Putamen (tissue), 1 donor: ENCODE measurements at places on chromosomes 11 and 22.

DNA sequence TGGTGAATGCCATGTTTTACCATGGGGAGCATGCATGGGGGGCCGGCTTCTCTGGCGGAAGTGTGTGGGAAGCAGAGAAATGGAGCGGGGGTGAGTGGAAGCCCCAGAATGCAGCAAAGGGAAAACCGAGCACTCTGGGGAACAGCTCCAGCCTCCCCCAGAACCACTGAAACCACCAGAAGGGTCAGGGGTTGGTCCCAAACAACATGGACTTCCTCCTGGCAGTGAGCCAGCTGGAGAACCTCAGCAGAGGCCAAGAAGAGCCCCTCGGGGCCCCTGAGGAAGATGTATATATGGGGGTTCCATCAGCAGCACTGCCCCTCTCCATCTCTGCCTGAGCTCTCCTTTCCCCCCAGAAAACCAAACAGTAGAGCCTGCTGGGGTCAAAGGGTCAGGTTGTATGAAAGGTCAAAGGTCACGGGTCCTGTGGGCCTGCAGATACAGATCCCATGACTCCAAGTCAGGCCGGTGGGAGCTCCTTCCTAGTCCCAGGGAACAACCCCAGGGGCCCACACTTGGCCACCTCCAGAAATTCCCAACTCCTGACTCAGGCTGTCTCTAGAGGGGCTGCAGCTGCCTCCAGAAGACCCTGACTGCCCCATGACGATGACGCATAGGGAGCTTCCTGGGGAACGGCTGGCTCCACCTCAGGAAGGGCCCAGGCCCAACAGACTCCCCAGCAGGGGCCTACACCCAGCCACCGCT is 48.5 kb upstream of the TIMP3 start:
- no peak for DNase-seq

DNA sequence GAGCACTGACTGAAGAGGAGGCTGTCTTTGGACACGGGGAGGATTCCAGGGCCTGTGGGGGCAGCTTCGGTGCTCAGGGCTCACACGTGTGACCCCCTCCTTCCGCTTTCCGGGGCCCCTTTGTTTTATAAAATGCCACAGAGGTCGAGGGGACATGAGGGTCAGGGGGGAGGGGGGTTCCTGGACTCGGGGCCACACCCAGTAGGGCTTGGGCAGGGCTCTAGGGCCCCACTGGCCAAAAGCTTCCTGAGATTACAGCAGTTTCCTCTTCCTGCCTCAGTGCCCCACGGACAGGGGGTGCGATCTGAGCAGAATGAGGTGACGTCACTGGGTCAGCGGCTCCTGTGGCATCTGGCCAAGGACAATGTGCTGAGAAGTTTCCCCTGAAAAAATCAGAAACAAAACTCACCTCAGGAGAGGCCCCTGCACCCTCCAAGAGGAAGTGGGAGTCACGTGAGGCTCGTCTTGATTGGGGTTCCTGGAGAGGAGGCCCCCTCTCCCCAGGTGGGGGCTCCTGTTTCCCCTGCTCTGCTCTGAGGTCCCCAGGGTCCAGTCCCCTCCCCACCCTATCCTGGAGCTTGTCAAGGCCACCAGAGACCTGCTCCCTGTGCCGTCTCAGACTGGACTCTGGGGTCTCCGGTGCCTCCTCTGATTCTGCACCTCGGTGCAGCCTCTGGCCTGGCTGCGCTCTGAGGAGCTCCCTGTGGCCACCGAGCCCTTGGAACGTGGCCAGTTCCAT is 6.4 kb upstream of the IFITM3 start:
- peak; percentile 44 for DNase-seq

DNA sequence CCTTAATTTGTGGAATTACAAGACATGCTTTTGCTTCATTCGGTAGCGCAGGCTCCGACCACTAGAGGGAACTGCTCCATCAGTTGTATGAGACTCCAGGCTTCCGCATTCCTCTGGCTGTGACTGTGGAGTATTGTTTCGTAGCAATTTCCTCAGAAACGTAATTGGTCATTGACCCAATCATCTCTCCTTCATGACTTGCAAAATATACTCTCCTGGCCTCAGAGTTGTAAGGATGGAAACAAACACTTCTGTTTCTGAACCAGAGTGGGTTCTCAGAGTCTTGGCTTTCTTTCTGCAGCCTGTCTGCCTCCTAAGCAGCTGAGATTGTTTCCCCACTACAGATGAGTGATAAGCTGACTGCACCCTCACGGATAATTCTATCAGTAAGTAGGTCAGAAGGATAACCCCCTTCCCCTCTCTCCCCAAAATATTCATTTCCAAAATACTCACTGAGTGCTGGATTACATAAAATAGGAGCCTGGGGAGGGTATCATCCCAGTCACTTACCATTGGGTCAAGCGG is 146.8 kb upstream of the ZC3H12C start:
- DNase-seq = peak; percentile 91

GRCh38 chr11:59673291-59673690 is 4.5 kb upstream of the PATL1 start:
- no peak for DNase-seq

- no peak for DNase-seq
These were observed 52.0 kb upstream of the PPP6R3 start for GRCh38 chr11:68408512-68408911.

DNA sequence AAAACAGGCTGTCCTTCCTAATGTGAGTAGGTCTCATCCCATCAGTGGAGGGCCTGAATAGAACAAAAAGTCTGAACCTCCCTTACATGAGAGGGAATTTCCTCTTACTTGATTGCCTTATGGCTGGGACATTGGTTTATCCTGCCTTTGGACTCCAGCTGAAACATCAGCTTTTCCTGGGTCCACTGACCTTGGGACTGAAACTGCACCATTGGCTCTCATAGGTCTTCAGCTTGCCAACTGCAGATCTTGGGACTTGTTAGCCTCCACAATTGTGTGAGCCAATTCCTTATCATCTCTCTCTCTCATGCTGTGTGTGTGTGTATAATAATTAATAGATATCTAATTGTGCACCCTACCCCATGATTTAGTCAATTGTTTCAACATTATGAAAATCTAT is 375.3 kb upstream of the DDI1 start:
- DNase-seq = no peak

- DNase-seq = no peak
These were observed 23.6 kb downstream of the ADM start for GRCh38 chr11:10328314-10329098.

DNA sequence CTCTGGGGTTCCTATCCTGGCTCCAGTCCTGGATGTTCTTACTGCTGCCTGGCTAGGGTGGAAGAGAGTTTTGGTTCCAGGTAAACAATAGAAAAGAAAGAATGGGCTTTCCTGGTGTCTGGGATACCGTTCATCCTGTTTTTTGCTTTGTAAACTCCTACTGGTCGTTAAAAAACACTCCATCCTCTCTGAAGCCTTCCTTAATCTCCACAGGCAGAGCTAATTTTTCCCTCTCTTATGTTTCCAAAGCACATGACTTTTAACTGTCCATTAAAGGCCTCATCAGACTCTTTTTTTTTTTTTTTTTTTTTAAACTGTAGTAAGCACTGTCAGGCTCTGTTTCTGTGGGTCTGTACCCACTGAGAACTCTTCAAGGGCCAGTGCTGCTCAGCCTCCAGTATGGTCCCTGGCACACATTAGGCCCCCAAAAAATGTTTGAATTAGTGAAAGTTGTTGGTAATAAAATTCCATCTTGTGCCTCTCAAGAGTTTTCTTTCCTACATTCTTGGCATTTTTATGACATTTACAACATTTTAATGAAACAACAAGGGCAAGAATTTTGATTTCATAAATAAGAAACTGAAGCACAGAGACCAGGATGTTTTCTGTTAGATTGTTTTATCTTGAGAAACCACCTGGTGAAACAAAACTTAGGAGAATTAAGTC is 104.2 kb downstream of the TEAD1 start:
- no peak for DNase-seq

- no peak for DNase-seq
These were observed 1.4 kb upstream of the NXF1 start for GRCh38 chr11:62806611-62807121.

DNA sequence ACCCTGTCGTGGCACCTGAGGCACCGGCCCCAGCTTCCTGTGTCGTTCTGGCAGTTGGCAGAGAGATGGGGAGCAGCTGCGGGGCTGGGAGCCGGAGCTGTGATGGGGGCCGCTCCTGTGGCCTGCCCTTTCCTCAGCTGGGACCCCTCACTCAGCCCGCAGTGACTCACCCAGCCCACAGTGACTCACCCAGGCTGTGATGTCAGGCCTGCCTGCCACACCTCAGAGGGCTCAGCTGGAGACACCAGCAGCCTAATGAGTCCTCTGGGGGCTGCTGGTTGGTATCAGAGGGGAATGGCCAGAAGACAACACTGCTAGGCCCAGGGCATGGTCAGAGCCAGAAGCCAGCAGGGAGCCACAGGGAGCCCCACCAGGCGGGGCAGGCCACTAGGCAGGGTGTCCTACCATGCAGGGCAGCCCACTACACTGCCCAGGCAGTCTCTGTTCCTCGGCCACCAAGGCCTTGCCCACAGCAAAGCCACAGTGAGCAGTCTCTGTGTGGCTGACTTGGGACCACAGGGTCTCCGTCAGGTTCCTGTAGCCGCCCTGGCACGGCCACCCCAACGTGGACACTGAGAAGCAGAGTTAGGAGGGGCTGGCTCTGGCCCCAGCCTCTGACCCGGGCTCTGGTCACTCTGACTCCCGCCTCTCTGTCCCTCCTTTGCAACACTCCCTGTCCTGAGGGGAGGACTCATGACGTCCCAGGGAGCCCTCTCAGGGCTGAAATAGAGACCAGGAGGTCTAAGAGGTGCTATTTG is 4.2 kb upstream of the FXYD2 start:
- DNase-seq = no peak

DNA sequence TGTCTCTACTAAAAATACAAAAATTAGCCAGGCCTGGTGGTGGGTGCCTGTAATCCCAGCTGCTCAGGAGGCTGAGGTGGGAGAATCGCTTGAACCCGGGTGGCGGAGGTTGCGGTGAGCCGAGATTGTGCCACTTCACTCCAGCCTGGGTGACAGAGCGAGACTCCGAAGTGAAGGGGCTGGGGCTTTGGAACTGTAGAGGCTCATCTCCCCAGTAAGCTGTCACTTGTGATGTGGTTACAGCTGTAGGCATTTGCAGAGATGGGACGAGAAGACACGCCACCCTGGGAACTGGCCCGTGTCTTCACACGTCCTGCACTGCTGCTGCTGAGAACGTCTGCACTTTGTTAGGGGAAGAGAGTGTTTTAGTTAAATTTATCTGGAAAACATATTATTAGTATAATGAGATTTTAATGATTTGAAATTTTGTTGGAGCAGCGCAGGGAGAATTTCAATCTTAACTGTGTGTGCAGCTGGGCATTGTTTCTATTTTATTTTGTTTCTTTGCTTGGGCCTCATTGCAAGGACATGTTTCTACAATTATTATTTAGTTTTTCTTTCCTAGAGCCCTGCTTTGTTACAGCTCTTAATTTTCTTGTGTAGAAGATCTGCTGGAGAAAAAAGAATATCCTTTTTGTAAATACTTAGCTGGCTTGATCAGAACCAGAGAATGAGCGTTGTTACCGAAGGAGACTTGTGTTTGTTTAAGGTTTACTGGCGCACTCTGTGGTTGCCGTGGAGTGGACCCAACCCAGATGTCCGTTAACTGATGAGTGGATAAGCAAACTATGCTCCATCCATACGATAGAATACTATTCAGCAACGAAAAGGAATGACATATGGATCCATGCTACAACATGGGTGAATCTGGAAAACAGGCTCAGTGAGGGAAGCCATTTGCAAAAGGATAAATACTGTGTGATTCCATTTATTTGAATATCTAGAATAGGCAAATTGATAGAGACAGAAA is 18.4 kb downstream of the PARVB start:
- DNase-seq = no peak

- DNase-seq = no peak
These were observed 1475.4 kb downstream of the BRD1 start for GRCh38 chr22:48352086-48352911.
